ENCODE measurements at places on chromosomes 16 and 17.
A peak's percentile ranks its signal among the peaks of the same experiment; 100 is the strongest.

- no peak for DNase-seq
Observed at GRCh38 chr16:9797306-9797705, 384.9 kb downstream of the GRIN2A start.

DNA sequence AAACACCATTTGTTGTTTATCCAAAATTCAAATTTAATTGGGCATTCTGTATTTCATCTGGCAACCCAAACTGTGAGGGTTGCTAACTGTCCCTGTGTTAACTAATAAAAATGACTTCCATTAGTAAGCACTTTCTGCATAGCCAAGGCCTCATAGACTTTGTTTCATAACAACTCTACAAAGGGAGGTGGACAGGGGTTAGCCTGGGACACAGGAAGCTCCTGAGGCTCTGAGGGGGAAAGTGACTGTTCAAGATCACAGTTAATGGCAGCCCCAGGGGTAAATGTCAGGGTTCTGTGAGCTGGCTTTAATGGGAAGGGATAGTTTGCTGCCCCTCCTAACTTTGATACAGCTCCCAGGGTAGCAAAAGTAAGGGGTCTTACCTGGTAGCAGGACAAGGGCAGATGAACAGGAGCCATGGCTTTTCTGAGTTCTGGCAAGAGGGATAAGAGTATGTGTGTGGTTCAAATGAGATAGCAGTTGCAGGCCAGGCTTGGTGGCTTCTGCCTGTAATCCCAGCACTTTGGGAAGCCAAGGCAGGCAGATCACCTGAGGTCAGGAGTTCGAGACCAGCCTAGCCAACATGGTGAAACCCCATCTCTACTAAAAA, 2.2 kb downstream of the HEATR9 start:
- DNase-seq = no peak

DNA sequence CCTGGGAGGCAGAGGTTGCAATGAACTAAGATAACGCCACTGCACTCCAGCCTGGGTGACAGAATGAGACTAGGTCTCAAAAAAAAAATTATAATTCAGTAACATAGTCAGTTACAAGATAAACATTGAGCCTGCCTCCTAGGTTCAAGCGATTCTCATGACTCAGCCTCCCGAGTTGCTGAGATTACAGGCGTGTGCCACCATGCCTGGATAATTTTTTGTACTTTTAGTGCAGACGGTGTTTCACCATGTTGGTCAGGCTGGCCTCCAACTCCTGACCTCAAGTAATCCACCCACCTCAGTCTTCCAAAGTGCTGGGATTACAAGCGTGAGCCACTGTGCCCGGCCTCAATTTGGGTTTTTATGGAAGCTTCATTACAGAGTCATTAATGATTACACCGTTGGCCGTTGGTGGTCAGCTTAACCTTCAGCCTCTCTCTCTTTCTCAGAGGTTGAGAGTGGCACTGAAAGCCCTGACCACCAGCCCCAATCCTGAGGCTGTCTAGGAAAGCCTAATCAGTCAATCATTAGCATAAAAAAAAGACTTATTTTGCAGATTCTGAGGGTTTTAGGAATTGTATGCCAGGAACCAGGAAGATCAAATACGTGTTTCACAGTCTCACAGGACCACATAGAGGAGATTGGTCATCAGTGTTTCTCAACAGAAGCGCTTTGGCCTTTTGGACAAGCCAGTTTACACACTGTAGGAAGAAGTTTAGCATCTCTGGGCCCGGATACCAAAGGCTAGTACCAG, 1.3 kb upstream of the LRRC37A3 start:
- DNase-seq = peak; percentile 42

- no peak for DNase-seq
Observed at GRCh38 chr16:14070555-14070876, 603 bp upstream of the MRTFB start.

GRCh38 chr17:38403491-38403890, 24.8 kb upstream of the ARHGAP23 start:
- DNase-seq = peak; percentile 57

GRCh38 chr17:66353937-66354401, 51.6 kb downstream of the PRKCA start:
- DNase-seq = no peak

DNA sequence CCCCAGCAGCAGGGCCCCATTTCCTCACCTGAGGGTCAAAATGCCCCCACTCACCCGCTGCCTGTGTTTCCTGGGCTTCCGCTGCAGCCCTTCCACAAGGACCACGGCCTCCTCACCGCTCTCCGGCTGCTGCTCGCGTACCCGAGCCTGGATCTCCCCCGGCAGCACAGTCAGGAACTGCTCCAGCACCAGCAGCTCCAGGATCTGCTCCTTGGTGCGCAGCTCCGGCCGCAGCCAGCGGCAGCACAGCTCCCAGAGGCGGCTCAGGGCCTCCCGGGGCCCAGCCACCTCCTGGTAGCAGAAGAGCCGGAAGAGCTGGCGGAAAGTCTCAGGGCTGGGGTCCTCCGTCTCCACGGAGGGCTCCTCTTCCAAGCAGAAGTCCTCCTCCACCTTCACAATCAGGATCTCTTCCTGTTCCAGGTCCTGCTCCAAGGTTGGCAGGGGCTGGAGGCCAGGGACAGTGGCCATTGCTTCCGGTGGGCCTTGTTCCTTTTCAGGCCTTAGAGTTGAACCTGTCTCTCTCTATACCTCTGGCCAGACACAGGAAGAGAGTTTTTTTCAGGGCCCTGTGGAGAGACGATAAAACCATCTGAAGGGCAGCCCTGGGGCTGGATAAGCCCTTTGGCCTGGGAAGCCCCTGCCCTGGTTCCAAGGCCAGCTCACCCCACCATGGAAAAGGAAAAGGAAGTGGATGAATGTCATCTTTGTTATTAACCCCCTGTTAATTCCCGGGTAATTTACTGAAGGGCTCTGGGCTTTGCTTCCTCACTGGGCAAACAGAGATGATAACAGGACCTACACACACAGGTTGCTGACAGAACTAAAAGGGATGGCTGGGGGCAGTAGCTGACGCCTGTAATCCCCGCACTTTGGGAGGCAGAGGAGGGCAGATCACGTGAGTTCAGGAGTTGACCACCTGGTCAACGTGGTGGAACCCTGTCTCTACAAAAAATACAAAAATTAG, 1.2 kb downstream of the ZNF500 start:
- no peak for DNase-seq

DNA sequence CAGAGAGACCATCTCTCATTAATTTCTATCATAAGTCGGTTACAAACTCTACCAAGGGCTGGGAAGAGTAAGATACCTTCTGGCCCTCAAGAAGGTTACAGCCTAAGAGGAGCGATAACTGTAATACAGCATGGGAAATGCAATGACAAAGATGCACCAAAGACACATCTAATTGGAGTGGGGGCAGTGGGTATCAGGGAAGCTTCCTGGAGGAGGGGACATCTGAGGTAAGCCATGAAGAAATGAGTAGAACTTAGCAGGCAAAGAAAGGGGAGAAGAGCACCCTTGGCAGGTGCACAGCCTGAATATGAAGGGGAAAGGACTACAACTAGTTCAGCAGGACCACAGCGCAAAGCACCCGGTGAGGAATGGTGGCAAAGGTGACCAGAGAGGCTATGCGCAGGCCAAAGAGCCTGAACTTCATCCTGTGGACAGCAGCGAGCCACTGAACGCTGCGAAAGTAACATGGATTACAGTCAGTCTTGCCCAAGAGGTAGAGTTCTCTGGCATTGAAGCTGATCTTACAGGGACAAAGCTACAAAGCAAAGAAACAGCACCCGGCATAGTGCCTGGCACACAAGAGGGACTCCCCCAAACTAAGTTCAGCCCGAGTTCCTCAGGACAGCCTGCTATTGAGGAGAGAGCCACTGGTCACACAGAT, 2.8 kb downstream of the TBC1D10B start:
- no peak for DNase-seq

- no peak for DNase-seq
Observed at GRCh38 chr17:45086865-45087503, 25.9 kb downstream of the NMT1 start.

- DNase-seq = no peak
Observed at GRCh38 chr17:56540836-56541235, 52.7 kb upstream of the NOG start.

DNA sequence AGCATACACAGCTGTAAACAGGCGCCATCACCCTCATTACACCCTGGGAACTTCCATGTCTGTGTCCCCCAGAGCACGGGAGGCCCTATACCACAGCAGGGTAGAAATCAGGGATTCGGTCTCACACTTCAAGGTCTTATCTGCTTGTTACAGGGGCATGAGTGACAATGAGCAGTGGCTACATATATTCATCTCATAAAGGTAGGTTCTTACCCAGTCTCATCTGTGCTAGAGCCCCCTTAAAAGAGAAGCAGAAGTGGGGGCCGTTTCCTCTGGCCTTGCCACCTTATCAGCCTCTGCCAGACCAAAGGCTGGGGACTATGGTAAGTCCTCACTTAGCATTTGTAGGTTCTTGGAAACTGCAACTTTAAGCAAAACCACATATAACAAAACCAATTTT, 46.5 kb downstream of the IRX5 start:
- peak; percentile 75 for DNase-seq

DNA sequence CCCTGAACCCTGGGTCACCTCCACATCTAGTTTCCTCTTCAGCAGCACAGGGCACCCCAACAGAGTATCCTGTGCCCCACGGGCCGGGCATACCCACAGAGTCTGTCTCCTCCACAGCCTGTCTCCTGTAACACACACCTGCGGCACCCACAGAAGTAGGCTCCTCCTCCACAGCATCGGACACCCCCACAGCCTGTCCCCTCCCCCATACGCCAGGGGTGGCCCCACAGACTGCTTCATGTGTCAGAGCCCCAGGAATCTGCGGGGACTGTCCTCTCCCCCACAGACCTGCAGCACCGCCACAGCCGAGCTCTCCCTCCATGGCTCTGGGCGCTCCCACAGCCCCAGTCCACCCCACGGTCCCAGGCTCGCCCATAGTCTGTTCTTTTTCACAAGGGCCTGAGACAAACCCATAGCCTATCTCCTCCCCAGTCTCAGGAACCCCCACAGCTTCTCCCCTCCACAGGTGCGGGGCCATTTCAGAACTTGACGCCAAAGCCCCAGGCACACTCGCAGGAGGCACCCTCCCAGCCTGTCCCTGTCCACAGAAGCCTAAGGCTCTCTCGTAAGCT, 1.4 kb downstream of the KIAA0753 start:
- DNase-seq = no peak

GRCh38 chr16:65244787-65245186, 122.9 kb upstream of the CDH11 start:
- no peak for DNase-seq

- no peak for DNase-seq
Observed at GRCh38 chr17:47311420-47311819, 12.3 kb upstream of the EFCAB13 start.

DNA sequence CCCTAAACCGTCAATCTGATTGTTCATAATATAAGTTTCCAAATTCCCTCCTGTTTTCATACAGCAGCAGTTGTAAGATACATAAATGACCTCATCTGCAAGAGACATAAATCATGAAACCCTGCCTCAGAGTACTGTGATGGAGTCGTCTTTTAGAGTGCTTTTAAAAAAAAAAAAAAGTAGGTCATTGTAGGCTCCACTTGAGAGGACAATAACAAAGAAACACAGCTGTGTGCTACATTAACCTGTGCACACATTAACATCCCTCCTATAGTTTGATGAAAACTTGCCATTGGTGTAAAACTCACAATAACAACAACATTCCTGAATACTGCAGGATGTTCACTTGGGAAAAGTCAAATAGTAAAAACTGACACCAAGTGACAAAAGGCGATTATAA, 56.5 kb downstream of the XPO6 start:
- DNase-seq = no peak

GRCh38 chr17:8572764-8573163, 57.8 kb downstream of the MYH10 start:
- DNase-seq = peak; percentile 59

DNA sequence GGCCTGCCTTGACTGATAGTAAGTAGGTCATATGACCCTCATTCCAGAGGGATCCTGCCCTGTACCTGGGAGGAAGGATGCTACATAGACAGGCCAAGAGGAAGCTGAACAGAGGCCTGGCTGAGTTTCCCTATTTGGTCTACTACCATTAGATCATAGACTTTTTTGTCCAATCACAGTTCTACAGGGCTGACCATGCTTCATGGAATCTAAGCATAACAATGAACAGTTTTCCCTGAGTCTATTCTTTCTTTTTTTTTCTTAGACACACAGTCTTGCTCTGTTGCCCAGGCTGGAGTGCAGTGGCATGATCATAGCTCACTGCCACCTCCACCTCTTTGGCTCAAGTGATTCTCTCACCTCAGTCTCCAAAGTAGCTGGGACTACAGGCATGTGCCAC, 3.9 kb downstream of the GPR179 start:
- no peak for DNase-seq

DNA sequence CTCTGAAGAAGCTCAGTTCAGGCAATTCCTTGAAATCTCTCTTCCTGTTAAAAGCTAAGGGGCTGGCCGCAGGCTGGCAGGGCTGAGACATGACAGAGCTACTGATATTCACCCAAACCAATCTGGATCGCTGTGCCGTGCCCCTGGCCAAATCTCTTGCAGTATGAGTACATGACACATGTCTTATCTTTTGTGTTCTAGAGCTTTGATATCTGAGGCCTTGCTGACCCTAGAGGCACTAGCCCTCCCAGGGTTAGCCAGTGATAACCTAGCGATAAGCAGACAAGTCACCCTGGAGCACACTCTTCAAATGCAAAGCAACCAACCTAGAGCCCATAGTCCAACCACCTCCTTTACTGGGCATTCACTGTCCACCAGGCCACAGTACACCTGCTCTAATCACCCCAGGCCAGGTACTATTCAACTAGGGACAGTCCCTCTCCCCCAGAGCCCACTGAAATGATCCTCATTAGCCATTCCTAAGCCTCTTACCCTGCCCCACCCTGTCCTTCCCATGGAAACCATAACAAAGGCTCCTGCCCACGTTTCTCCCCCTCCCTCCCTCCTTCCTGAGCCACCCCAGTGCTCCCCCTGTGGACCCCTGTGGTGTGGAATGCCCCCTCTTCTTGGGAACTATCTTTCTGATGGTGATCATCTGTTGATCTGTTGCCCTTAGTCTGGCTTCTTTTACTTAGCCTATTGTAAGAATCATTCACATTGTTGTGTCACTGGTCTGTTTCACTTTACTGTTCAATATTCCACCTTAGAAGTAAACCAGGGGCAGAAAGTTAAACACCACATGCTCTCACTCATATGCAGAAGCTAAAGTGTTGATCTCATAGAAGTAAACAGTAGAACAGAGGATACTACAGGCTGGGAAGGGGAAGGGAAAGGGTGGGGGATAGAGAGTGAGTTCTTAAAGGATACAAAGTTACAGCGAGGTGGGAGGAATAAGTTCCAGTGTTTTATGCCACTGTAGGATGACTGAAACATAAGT, 52.5 kb downstream of the TEKT5 start:
- DNase-seq = no peak

GRCh38 chr17:79517827-79518584, 92.8 kb downstream of the RBFOX3 start:
- no peak for DNase-seq

GRCh38 chr17:81956607-81957589, 4.1 kb downstream of the NOTUM start:
- no peak for DNase-seq

All from hematopoietic multipotent progenitor cell treated with erythropoietin and hydrocortisone succinate and interleukin-3 and kit ligand, for 4 days (in vitro differentiated cells).